ENCODE measurements at places on chromosomes 1 and 21.

- H3K27ac ChIP-seq: no peak overlapping the region
- H3K27me3 ChIP-seq: no peaks in the 10 kb centered on the region
- H3K4me3 ChIP-seq: no peak overlapping the region
- no peaks in the 10 kb centered on the region for H3K4me1 ChIP-seq
Measured at GRCh38 chr1:106659490-106660244, 396.8 kb upstream of the PRMT6 start.

DNA sequence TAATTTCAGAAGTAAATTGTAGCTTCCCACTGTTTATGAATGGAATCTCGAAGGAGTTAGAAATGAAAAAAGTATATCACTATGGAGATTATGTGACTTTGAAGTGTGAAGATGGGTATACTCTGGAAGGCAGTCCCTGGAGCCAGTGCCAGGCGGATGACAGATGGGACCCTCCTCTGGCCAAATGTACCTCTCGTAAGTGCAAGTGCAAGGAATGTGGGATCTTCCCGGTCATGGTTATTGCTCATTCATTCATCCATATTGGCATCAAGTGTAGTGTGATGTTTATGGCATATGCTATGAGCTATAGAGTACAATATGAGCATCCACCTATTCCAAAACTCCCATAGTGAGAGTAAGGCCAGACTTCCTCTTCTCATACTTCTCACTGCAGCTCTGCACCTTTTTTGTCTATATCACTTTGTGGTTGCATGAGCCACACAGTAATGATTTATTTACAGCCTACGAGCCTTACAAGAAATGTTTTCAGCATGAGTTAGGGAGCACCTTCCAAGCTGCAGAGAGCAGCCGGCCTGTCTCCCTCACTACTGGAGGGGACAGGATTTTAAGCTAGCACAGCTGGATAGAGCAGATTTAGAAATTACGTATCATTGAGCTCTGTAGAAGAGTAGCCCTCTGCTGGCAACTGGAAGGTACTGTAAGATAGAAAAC is 24.9 kb upstream of the CR1L start:
- no peak overlapping the region for H3K4me3 ChIP-seq
- H3K27me3 ChIP-seq: no peaks in the 10 kb centered on the region
- no peaks in the 10 kb centered on the region for H3K4me1 ChIP-seq

DNA sequence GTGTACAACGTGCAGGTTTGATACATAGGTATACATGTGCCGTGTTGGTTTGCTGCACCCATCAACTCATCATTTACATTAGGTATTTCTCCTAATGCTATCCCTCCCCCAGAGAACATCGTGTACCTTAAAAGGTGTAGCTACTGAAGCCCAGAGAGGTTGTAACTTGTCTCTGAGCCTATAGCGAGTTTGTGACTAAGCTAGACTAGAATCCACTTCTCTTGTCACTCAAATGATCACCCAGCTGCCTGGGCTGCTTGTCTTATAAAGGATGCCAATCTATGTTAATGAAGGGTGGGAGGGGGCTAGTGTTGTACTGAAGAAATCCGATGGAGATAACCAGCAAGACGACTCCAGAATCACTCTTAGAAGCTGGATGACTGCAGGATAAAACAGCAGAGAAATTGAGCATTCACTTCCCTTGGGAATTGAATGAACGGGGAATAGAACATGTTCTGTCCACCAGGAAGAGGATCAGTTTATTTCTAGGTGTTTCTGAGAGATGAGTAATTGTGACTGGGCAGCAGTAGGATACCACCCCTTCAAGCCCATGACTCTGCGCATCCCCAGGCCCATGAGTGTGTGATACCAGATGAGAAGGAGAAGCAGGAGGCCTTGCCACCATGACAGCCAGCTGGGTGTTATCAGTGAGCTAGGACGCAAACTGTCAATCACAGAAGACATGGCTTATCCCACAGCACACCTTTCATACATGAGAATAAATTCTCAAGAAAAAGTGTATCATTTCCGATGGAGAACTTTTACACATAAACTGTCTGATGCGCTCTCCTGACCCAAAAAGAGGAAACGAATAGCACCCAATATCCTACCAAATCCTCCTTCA is 390.4 kb downstream of the NTNG1 start:
- no peak overlapping the region for H3K27ac ChIP-seq
- H3K4me1 ChIP-seq: no peaks in the 10 kb centered on the region
- no peak overlapping the region for H3K4me3 ChIP-seq
- H3K27me3 ChIP-seq: no peaks in the 10 kb centered on the region

DNA sequence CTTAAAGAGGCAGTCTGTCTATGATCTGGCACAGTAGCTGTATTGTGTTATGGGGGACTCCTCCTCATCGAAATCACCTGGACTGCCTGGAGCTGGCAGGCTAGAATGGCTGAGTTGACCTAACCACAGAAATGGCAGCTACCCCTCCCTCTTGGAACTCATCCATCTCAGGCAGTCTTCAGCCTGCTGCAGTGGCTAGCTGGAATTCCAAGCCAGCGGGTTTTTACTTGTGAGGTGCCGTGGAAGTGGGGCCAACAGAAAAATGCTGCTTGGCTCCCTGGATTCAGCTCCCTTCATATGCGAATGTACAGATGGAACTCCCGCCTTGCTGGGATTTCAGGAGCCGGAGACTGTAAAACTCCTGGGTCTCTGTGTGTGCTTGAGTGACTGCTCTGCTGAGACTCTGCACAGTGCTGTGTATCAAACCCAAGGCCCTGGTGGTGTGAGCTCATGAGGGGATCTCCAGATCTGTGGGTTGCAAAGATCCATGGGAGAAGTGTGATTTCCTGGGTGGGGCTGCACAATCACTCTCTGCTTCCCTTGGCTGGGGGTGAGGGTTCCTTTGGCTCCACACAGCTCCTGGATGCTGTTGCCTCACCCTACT is 316.9 kb downstream of the CTH start:
- no peaks in the 10 kb centered on the region for H3K27me3 ChIP-seq
- no peak overlapping the region for H3K4me3 ChIP-seq
- DNase-seq: no peak
- no peaks in the 10 kb centered on the region for H3K36me3 ChIP-seq

DNA sequence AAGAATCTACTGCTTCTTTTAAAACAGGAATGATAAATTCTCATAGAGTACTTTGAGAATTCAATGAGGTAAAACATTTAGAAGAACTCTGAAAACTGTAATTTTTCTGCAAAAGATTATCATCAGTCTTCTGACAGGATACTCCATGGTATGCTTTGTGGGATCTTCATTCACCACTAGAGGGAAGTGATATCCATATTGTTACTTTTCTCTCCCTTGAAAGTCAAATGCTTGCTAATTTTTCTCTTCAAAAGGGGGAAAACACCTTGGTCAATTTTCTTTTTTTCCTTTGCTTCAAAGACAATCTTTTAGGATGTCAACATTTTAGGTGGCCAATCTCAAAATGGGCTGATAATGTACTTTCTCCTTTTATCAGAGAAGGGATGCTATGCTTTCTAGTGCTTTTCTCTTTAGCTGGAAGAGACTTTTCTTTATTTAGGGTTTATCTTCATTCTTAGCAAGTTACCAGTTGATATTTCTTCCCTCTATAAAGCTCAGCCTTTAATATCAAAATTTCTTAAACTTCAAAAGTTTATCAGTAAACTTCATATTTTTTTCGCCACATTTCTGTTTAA is 95.5 kb downstream of the NEGR1 start:
- no peaks in the 10 kb centered on the region for H3K4me1 ChIP-seq

GRCh38 chr21:42388740-42389448 is 7.0 kb downstream of the TMPRSS3 start:
- no peak for DNase-seq
- no peaks in the 10 kb centered on the region for H3K4me1 ChIP-seq
- H3K4me3 ChIP-seq: no peak overlapping the region
- no peaks in the 10 kb centered on the region for H3K36me3 ChIP-seq
- no peaks in the 10 kb centered on the region for H3K27me3 ChIP-seq

GRCh38 chr21:45910548-45911221 is 70.9 kb upstream of the COL6A1 start:
- H3K4me1 ChIP-seq: no peaks in the 10 kb centered on the region
- no peaks in the 10 kb centered on the region for H3K27me3 ChIP-seq
- H3K27ac ChIP-seq: no peak overlapping the region
- no peaks in the 10 kb centered on the region for H3K36me3 ChIP-seq
- H3K4me3 ChIP-seq: no peak overlapping the region

- no peaks in the 10 kb centered on the region for H3K36me3 ChIP-seq
- H3K27ac ChIP-seq: peak overlapping the region; percentile 58
- H3K27me3 ChIP-seq: no peaks in the 10 kb centered on the region
- no peak for DNase-seq
- H3K4me1 ChIP-seq: peaks cover 14% of the 10 kb centered on the region
Measured at GRCh38 chr1:147772570-147772969, 12.2 kb upstream of the GJA5 start.

DNA sequence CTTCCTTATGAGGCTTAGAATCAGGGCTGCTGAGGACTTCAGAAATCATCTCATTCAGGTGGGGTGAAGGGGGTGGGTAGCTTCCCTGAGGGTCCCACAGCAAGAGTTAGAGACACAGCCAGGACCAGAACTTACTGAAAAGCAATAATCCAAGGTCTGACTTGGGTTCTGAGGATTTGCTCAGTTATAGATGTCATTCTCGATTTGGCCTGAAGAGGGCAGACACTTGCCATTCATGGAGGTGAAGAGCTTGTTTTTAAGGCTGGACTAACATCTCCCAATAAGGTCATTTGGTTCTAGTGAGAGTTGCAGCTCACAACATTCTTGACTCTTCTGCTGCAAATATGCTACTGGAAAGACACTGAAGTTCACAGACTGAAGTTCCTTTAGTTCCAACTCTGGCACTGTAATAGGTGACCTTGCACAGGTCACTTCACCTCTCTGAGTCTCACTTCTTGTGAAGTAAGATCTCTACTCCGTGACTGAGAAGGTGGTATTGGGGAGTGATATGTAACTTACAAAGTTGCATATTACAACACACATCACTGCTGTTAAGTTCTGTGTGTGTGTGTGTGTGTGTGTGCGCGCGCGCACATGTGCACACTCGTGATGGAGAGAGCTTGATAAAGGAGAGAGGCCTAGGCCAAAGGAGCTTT is 69.8 kb upstream of the DIRAS3 start:
- no peaks in the 10 kb centered on the region for H3K27me3 ChIP-seq
- no peak overlapping the region for H3K4me3 ChIP-seq
- H3K27ac ChIP-seq: peak overlapping the region; percentile 1
- H3K36me3 ChIP-seq: no peaks in the 10 kb centered on the region

DNA sequence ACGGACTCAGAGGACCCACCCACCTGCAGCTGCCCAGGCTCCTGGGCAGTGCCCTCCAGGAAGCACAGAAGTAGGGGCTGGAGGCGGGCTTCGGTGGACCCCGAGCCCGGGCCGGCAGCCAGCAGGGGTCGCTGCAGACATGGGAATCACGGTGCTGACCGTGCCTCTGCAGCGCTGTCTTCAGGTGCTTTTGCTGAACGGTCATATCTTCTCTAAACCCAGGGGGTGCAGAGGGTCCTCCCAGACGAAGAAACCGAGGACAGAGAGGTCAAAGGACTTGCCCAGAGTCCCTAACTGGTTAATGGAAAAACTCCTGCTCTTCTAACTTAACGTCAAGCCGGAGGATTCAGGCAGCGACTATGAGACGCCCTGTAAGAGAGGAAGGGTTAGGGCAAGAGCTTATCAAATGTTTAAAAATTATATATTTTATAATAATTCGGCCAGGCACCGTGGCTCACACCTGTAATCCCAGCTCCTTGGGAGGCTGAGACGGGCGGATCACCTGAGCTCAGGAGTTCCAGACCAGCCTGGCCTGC is 21.5 kb upstream of the LEFTY2 start:
- no peaks in the 10 kb centered on the region for H3K27me3 ChIP-seq
- H3K36me3 ChIP-seq: no peaks in the 10 kb centered on the region
- no peak overlapping the region for H3K4me3 ChIP-seq
- H3K27ac ChIP-seq: no peak overlapping the region
- no peaks in the 10 kb centered on the region for H3K4me1 ChIP-seq

DNA sequence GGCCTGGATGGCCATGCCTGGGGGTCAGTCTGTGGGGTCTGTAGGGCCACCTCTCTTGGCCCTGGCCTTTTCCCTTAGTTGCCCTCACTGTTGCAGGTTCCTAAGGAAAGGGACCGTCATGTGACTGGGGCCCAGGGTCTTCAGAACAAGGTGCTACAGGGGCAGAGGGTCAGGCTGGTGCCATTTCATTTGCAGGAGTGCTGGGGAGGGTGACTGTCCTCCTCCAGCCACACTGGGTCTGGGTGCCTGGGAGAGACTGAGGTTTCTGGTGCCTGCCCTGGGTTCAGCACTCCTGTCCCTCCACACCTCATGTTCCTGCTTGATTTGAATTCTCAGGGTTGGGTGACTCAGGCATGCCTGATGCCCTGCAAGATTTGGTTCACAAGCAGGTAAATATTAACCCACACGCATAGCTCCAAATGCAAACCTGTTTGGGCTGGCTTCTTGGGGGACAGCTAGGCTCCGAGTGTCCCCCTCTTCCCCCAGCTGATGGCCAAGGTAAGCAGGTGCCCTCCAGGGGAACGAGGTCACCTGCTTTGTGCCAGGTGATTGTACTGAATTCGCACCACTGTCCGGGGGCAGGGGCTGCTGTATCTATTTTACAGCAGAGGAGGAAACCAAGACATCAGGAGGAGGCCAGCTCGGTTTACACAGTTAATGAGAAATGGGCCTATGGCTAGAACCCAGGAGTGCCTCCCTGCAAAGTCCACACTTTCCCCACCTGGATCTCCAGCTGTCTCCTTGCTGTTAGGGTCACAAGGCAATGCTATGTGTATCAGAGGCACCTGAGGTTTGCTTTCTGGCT is 20.3 kb downstream of the ARHGEF10L start:
- H3K27me3 ChIP-seq: no peaks in the 10 kb centered on the region
- DNase-seq: no peak
- peaks cover 3% of the 10 kb centered on the region for H3K4me1 ChIP-seq
- H3K4me3 ChIP-seq: no peak overlapping the region

DNA sequence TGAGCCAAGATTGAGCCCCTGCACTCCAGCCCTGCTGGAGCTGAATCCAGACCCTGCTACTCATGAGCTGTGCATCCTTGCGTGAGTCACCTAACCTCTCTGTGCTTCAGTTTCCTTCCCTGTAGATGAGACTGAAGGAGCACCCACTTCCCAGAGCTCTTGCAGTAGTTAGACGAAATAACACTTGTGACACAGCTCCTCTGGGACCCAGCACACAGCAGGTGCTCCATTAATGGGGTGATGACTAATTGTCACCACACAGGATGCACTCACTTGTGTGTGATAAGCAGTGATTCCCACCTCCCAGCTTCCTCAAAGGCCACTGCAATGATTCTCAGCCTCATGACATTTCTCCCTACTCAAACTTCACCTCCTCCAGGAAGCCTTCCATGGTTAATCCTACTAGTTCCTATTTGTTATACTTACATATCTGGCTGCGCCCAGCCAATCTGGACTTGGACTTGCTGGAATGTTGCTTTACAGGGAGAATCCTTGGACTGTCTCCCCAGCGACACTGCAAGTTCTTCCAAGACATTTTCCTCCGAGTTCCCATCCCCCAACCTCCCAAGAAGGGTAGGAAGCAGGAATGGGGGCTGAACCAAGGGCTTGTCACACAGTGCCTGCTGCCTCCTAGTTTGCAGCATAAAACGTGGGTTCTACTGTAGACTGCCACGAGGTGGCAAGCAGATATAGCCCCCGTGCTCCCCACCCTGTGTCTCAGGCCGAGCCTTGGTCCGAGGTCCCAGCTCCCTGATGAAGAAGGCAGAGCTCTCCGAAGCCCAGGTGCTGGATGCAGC is 17.2 kb downstream of the DRAXIN start:
- H3K4me1 ChIP-seq: no peaks in the 10 kb centered on the region
- no peaks in the 10 kb centered on the region for H3K27me3 ChIP-seq
- H3K4me3 ChIP-seq: no peak overlapping the region
- no peaks in the 10 kb centered on the region for H3K36me3 ChIP-seq
- no peak for DNase-seq
- no peak overlapping the region for H3K27ac ChIP-seq
